ENCODE measurements at places on chromosomes 4 and X.

GRCh38 chrX:19814240-19814639 lies 73.2 kb downstream of the SH3KBP1 start:
- peak; percentile 15 for DNase-seq

- DNase-seq: no peak
These were observed 1.2 kb downstream of the IL15 start for GRCh38 chr4:141637565-141637964.

DNA sequence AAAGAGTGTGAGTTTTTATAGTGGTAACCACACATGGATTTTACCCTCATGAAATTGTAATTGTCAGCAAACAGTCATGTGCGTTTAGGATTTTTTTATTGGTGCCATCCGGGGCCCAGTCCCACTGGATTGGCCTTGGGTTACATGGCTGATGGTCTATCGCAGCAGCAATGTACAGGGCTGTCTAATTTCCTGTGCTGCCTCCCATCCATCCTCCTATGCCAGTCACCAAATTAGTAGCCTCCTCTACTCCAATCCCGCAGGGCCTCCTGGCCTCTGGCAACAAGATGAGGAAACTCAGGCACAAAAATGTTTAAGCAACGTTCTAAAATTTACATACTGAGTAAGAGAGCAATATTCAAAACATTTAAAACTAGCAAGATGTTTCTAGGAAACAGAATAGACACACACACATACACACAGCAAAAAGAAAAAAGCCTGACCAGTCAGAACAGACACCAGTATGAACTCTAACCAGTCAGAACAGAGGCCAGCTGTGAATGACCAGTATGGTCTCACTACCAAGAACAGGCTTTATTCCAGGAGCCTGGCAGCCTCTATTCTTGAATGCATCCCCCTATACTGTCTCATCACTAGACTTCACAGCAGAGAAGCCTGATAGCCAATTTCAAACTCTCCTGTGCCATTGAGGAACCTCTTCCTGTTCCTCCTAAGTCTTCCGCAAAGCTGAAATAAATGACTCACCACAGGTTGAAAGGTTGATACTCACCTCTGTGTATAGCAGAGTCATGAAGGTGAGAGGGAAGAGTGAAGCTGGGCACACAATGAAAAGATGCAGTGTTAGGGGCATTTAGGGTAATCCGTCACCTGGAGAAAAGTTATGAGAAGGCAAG lies 42.6 kb downstream of the CHRNA9 start:
- DNase-seq: no peak

DNA sequence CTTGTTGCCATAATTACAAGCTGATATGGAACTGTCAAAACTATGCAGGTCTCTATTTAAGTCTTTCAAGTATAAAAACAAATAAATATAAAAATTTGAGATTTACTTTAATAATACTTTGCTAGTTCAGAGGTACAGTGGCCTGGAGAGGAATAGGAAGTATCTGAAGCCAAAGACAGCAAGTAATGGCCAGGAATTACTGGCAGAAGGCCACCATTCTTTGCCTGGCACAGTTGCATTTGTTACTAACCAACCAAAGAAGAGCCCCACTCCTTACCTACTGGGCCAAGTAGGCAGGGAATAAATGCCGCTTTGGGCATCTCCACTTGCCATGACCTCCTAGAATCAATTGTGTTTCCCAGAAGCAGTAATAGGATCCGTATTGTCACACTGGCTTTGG lies 13.8 kb upstream of the ADAMTS3 start:
- no peak for DNase-seq

- peak; percentile 16 for DNase-seq
These were observed 541.4 kb downstream of the ADGRL3 start for GRCh38 chr4:61741327-61742096.

DNA sequence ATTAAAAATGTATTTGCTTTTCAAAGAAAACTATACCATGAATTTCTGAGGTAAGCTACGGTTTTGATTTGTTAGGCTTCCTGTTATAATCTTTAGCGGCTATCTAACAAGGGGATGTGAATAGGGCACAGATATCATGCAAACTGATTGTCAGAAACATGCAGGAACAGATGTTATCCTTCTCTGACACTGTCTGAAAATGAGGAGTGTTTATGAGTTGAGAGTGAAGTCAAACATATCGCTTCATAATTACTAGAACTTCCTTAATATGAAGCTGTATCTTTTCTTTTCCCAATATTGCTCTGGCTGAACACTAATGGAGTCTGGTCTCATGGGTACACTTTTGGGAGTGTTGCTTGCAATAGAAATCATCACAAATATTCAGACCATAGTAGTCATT lies 16.3 kb upstream of the SULT1B1 start:
- DNase-seq: no peak

GRCh38 chr4:41820473-41820872 lies 71.9 kb upstream of the PHOX2B start:
- no peak for DNase-seq

DNA sequence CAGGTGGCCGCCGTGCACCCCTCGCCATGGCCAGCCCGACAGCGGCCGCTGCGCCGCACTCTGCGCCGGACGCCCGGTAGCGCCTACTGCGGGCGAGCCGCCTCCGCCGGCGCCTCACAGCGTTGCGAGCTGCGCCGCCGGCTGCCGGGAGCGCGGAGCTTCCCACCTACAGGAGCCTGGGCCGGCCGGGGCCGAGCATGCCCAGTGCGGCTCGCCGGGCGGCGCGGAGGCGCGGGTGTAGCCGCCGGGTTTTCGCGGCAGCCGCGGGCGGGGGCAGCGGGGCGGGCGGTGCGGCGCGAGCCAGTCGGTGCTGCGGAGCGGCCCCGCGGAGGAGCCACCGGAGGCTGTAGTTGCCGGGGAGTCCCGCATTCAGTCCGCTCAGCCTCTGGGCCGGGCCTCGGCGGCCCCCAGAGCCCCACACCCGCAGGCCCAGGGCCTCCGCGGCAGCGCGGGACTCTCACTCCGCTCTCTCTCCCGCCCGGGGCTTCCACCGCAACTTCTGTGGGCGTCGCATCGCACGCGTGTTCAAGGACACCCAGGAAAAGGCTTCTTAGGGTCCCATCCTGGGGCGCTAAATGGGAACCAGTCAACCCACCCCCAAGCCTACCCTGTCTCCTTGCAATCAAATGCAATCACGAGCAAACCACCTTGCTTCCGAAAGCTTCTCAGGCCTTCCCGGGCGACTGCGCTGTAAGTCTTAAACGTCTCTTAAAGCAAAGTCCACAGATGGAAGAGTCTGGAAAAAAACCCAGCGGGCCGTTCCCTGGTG lies at the start of gene MFAP3L:
TSS of gene MFAP3L (minus strand) at position 143 of the 769 bp plus-strand sequence. CDS start 20,518 bp downstream, outside the sequence.
- DNase-seq: peak; percentile 97

DNA sequence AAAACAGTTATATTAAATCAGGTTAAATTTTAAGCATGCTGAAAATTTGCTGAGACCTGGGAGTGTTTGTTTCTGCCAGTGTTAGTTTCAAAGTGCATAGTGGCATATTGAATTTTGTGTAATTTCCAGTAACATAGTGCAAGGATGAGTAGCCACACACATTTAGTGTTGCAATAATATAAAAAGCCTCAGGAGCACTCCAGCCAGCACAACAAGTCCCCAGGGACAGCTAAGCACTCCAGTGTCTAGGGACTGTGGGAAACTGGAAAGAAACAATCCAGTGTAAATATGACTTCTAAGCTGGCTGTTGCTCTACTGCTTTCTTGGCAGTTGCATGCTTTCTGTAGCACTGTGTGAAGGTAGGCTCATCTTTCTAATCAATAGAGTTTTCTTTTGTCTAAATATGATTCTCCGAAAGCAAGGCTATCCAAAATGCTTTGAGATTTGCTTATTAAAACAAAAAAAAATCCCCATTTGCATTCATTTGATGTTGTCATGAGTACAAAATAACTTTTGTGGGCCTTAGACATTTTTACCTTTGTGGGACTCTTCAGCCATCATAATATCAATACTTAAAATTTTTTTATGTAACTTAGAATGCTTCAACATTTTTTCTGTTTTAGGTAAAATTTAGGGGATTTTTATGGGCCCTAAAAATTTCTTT lies 24.2 kb upstream of the CXCL2 start:
- no peak for DNase-seq

DNA sequence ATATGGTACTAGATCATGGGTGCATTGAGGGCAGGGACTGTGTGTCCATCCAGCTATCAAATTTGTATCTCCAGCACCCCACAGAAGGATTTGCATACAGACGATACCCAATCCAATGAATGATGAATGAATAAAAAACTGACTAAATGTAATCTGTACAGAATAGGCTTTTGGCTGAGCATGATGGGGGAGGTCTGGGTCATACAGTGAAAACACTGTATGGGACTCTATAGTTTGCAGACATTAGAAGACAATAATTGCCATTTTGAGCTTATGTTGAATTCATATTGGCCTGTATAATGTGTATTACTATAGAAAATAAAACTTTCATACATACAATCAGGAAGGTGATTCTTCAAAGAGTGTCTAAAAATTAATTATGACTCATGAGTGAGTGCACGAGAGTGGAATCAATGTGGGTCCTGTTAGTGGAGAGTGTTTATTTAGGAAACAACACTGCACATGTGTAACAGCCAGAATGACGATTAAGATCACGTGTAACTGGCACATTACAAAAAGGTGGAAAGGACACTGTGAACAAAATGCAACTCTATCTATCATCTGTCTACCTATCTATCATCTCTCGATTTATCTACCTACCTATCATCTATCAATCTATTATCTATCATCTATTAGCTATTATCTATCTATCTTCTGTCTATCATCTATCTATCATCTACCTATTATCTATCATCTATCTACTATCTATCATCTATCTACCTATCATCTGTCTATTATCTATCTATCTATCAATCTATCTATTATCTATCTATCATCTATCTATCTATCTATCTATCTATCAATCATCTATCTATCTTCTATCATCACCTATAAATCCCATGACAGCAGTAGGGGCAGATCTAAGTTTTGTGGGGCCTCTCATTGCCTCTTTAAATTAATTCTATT lies 201.3 kb downstream of the PTTG2 start:
- DNase-seq: no peak

DNA sequence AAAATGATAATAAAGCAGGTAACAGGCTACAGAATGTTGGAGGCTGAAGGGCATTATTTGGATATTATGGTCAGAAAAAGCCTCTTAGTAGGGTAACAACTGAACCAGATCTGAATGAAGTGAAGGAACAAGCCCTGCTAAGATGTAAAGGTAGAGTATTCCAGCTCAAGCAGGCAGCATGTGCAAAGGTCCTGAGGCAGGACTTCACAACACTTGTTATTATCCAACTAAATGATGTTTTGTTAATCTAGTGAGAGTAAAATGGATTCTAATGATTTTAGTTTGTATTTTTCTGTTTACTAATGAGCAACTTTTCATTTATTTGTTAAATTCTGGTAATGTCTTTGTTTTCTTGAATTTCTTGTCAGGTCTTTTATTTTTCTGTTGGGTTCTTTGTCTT lies 35.7 kb downstream of the RAB33B start:
- no peak for DNase-seq

DNA sequence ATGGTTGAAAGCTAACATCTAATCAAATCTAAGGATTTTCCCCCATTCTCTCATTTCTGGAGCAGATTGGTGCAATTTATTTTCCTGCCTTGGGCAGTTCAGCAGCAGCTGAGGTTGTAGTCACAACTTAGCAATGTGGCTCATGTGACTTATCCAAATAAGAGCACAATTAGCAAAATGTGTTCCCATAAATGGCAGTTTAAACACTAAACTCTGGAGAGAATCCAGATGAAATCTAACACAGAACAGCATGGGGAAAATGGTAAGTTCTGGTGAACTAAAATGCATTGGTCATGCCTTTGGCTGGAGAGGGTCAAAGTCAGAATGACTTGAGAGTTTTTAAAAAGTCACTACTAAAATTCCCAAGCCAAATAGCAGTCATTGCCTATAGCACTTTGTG lies 422.6 kb upstream of the DIPK2B start:
- DNase-seq: no peak

DNA sequence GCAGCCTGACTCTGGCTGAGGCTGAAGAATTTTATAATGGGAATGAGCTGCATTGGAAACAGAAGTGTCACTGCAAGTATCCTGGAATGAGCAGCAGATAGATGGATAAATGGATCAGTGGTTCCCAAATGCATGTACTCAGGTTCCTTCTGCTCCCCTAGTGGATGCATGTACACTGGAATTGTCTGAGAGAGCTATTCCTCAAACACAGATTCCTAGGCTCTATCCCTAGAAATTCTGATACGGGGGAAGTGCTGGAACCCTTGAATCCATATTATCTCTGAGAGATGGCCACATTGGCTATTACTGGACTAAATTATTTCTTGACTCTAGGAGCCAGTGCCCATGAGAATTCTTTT lies 64.8 kb downstream of the TMEM131L start:
- no peak for DNase-seq

DNA sequence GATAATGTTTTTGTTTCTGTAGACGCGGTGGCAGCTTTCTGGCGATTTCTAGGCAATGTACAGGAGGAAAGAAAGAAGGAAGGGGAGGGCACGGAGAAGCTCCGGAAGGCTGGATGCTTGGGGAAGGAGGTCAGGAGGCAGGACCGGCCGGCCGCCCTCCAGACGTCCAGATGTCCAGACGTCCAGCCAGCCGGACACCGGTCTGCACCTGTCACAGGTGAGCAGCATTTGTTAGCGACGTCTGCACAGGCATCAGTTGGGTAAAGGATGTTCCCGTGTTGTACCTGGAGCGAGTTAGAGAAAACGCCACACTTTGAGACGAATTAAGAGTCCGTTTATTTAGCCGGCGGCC lies 90.0 kb upstream of the PPP2R3B start:
- no peak for DNase-seq

Measured in iPS-NIHi11 (cell line).